ENCODE measurements at places on chromosomes 11 and 22.
A peak's percentile ranks its signal among the peaks of the same experiment; 100 is the strongest.

GRCh38 chr22:19178065-19178656 lies 375 bp downstream of the SLC25A1 start:
- peak; percentile 47 for DNase-seq

DNA sequence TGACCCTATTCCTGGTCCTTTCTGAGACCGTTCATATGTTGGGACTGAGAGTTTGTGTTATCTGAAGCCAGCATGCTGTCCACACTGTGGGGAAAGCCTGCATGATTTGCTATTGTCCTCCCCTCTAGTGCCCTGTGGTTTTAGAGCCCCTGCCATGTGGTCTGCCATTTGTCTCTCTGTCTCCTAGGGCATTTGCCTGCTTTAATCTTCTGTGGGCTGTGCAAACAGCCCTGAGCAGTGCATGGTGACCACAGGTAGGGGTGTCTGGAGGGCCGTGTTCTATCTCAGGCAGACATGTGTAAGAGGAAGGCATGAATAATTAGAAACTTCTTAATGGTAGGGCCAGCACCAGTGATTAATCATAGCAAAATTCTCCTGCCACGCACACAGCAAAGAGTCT lies 23.0 kb downstream of the AMPD3 start:
- no peak for DNase-seq

- no peak for DNase-seq
These were observed 2.8 kb downstream of the SIPA1 start for GRCh38 chr11:65640483-65641296.

DNA sequence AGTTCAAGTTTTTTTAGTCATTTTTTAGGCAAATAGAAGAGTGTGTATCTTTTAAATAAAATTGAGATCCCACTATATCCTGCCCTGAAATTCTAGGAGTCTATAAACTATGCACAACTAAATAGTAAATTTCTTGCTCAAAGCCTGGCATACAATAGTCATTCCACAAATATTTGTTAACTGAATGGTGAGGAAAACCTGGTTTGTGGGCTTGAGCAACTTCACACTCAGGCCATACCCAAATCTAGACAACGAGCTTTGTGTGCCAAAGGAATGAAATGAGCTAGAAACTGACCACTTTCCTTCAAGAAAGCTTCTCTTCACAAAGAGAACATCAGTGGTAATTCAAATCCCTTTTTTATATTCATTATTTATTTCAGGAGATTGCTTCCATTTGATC lies 39.6 kb upstream of the AMOTL1 start:
- no peak for DNase-seq

- no peak for DNase-seq
These were observed 35.0 kb downstream of the PPFIBP2 start for GRCh38 chr11:7548659-7549274.

DNA sequence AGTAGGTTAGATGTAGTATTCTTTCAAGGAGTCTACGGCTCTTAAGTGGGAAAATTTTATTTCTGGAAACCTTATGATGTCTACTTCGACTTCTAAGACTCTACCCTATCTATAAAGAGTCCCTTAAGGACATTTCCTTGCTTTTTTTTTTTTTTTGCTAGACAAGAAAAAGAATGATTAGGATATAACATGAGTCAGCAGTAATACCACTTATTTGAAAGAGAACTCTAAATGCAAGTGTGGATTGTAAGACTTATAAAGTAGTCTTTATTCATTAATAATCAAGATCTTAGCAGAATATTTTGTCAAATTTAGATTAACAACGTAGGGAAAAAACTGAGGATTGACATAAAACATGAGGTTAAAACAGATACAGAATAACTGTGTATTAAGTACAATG lies 71.0 kb downstream of the DKK3 start:
- DNase-seq, result no peak

DNA sequence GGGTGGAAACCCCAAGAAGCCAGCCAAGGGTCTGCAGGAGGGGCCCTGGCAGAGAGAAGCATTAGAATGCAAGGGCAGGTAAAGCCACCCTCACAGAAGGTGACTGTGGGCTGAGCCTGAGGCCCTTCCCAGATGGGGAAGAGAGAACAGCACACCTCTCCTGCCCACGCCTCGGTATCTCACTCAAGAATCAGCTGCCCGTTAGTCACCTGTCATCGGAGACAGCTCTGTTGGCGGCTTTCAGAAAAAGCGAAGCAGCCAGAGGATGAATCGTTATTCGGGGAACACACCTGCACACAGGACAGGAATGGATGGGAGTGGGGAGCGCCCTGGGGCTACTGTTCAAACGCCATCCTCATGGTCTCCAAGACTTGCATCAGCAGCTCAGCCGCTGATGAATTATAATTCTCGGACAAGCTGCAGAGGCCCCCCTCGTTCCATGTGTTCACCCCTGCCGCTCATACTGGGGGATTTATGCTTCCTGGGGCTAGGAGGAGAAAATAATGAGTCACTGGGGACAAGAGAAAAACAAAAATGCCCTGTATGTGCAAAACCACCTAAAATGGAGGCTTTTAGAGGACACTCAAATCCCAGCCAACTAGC lies 21.6 kb upstream of the TMA7B start:
- DNase-seq, result no peak

DNA sequence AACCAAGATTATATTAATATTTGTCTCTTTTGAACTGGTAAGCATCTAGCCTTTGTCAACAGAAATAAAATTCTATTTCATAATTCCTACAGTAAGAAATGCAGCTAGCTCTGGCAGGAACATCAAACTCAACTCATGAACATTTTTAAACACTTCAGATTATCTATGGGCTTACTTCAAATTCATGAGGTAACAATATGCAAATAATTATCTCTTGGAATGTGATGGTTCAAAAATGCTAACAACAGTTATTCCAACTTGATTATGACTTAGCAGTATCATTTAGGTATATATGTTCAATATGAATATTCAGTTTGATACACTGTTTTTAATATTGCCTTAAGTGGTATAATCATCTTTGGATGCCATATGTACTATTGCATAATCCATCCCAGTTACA lies 1103.5 kb upstream of the CCDC90B start:
- DNase-seq, result no peak

DNA sequence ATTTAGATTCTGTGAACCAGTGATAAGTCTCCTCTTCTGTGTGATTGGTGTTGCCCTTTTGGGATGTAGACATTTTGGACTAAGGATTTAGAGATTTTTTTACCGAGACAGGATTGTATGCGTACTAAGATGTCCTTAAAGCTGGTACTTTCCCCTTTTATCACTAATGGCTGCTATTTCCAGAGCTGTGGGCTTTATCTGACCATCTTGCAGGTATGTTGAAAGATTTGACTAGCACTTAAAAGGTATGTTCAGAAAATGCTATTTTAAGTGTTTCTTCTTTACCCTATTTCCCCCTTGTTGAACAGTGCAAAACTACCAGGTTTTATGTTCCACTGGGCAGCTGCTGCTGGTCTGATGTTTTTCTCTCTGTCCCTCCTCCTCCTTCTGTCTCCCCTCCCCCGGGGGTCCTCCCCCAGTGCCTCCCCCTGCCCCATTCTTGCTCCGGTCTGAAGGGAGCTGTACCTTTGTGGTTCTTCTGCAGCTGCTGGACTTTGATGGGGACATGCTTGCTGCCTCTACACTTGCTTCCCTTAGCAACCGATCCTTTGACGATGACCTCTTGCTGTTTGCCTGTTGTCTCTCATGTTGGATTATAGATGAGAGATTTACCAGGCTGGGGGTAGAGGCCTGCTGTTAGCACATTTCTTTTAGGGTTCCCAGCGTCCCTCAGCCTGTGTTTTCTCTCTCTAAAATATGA lies 59.6 kb downstream of the ZNRF3 start:
- no peak for DNase-seq

DNA sequence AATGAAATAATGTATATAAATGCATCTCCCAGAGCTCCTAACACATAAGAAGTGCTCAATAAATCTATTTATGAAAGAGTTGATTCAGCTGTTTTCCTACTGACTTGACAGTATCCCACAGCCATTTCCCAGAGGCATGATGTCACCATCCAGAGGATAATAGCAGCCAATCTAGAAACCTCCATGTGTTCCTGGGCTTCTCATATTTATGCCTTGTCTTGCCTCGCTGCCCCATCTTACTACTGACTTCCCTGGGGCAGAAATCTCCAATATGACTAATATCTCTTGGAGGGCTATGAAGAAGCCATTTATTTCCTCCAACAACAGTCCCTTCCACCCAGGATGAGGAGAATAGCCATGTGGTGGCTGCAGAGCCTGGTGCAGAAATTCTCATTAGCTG lies 115.4 kb upstream of the NAV2 start:
- no peak for DNase-seq

GRCh38 chr22:37566329-37566837 lies 6.1 kb downstream of the CDC42EP1 start:
- peak; percentile 30 for DNase-seq

DNA sequence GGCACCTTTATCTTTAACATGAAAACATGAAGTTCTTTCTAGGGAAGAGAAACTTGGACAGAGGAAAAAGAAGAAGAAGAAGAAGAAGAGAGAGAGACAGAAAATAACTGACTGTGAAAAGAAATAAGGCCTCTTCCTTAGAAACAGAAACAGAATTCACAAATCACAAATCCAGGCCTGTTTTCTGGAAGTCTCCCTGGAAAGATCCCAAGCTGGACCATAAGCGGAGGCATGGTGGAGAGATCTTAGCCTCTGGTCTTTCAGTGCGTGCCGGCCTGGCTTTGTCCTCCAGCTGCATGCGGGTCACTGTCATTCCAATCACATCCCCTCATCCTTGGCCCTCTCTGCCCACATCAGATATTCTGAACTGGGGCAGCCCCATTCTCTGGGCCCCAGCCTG lies 6.9 kb downstream of the FXYD6 start:
- DNase-seq, result no peak

DNA sequence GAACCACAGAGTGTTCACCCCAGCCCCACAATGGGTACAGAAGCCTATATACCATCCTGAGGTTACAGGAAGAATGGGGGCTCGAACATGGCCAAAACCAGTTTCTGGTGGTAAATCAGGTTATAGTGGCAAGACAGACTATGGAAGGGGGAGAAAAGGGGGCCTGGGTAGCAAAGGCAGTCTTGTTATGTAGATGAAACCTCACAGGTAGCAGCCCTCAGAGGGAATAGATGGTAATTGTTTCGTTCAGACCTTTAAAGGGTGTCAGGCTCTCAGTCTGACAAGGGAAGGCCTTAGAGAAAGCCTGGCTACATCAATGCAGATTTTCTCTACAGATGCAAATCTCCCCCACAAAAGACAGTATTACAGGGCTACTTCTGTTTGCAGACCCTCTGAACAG lies 3.4 kb downstream of the CAPN1 start:
- DNase-seq, result no peak

DNA sequence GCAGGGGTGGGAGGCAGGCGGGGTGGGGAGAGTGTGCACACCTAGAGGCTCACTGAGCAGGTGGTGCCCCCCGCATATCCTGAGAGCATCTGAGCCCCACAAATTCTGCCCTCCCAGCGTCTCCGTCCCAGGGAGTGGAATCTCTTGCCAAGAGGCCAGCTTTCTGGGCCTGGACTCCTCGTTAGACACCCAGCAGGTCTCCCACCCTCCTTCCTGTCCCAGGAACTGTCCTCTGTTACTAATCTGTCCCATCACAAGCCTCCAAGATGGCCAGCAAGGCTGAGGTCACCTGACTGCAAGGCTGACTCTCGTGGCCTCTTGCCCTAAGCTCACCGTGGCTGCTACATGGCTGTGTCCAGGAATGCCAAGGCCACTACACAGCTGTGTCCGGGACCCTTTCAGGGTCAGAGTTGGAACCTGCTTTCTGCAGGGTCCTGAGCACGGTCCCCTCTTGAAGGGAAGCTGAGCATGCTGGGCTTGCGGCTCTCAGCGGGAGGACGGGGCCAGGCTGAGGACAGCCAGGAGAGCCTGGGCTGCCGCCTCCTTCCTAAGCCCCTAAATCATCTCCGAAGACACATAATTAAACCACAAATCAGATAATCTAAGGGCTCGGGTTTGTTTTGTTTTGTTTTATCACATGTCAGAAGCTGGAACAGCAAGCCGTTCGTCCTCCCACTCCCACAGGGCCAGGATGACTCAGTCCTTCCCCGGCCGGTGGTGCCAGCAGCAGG lies 1327.3 kb downstream of the TBC1D22A start:
- DNase-seq, result no peak

DNA sequence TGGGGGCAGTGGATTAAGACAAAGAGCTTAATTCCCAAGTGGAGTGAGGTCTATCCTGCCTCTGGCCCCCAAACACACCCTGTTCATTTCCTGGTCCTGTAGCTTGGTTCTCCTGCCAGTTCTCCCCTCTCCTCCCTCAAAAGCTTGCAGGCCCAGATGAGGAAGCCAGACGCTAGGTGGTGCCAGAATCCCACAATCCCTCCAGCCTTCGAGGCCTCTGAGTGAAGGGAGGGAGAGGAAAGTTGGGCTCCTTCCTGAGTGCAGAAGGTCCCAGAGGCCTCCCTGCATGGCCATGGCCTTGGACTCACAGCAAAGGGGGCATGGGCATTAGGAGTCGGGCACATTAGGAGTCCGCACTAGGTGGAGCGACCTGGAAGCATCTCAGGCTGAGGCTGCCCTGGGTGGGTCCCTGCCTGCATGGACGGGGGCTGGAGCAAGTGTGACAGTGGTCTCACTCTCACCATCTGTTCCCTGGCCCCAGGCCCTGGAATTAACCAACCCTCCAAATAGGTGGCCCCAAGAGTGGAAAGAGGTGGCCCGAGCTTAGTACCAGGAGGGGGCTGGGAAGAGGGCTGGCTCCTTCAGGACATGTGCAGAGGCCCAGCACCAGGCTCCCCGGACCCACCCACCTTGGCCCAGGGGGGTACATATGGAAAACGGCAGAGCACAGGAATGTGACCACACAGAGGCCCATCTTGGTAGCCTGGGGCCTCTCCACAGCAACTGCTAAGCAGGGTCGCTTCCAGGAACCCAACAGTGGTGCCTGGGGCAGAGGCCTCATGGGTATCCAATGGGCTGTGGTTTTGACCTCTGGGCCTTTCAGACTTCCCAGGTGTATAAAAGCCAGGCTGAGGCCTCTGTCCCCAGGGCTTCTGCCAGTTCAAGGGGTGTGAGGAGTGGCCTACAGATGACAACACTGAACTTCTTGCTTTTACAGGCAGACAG lies 5.2 kb downstream of the FXYD2 start:
- DNase-seq, result no peak

- no peak for DNase-seq
These were observed 28.1 kb upstream of the FBXO3 start for GRCh38 chr11:33802194-33802950.

- no peak for DNase-seq
These were observed 6.0 kb upstream of the MALAT1 start for GRCh38 chr11:65492637-65493366.

GRCh38 chr22:27232077-27232476 lies 569.5 kb downstream of the MN1 start:
- DNase-seq, result no peak

- no peak for DNase-seq
These were observed 132.2 kb upstream of the NECTIN1 start for GRCh38 chr11:119861160-119861559.

DNA sequence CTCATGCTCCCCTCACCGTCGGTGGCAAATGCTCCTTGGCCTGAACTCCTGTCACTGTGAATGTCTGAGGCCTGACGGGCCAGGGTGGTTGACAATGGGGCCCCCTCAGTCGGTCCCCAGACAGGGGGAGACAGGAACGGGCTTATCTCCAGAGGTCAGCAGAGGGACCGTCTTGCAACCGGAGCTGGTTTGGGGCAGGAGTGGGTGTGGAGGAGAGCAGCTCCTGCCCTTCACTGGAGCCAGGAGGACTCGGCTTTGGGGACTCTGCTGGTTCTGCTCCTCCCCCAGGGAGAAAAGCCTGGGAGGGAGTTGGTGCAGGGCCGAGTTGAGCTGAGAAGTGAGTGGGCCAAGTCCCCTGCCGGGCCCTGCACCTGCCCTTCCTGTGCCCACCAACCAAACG lies 354.4 kb downstream of the BRD1 start:
- DNase-seq, result no peak

- DNase-seq, result no peak
These were observed 197.5 kb downstream of the LARGE1 start for GRCh38 chr22:33722816-33723215.
